ENCODE measurements at places on chromosomes 6 and 20. TPM values are rescaled to one million over a fixed set of nuclear protein-coding genes. Genes with fewer than 3 reads are reported as not detected.

CD40 gene
- 3.5 TPM for total RNA-seq

MRPL14 gene
- 42.8 TPM for total RNA-seq

GRCh38 chr6:129685662-129686031 is 24.3 kb downstream of the ARHGAP18 start:
- H3K27me3 ChIP-seq = no peaks in the 10 kb centered on the region
- H3K4me3 ChIP-seq = no peak overlapping the region
- H3K4me1 ChIP-seq = peaks cover 57% of the 10 kb centered on the region
- DNase-seq = no peak

TBC1D20 gene
- 23.8 TPM for total RNA-seq

BCAS1 gene
- 0.09 TPM for total RNA-seq

GRCh38 chr6:14743474-14744211 is 502.2 kb upstream of the JARID2 start:
- H3K27ac ChIP-seq = peak overlapping the region; percentile 92
- peaks cover 5% of the 10 kb centered on the region for H3K36me3 ChIP-seq
- no peak overlapping the region for H3K4me3 ChIP-seq
- peak; percentile 91 for DNase-seq

DNA sequence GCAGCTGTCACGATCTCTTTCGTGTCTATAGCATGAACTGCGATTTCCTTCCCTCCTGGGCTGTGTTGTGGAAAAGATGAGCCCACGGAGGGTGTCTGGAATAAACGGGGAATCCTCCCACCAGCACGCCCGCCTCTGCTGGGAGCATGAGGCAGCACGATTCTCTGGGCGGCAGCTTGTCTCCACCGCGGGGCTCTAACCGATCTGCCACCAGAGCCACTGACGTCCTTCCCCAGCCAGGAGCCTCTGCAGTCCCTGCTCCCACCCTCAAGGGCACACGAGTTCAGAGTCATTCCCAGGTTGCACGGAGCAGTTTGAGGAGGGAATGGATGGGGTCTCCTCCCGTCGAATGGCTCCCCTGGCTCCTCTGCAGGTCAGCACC is 197.6 kb downstream of the DLL1 start:
- DNase-seq = no peak
- no peaks in the 10 kb centered on the region for H3K36me3 ChIP-seq
- H3K27me3 ChIP-seq = no peaks in the 10 kb centered on the region
- no peak overlapping the region for H3K4me3 ChIP-seq
- no peak overlapping the region for H3K27ac ChIP-seq
- peaks cover 22% of the 10 kb centered on the region for H3K4me1 ChIP-seq

DNA sequence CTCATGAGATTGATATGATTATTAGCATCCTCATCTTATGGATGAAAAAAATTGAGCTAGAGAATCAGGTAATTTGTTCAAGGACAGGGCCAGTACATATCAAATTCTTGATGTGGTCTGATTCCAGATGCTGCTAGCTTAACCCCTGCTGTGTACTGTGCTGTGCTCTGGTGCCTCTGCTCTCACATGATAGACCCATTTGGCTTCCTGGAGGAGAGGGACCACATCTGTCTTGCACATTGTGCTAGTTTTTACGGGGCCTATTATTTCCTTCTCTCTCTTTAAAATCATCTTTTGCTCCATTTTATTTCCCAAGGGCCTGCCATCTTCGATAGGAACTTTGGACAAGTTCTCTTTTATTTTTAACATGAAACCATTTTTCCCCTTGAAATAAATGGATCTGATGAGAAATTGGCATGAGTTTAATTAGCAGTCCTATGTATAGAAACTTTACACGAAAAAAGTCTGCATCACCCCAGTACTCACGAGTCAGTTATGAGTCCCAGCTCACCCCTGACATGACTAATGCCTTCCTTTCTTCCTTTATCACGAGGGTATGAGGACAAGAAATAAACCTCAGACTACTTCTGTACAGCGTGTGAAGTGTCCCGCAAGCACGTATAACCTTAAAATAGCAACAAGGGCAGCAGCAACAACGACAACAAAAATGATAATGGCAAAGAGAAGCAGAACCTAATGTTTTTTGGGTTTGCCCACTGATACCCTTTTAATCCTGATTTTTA is 26.5 kb downstream of the CD109 start:
- H3K27me3 ChIP-seq = no peaks in the 10 kb centered on the region
- peaks cover 2% of the 10 kb centered on the region for H3K36me3 ChIP-seq
- H3K4me1 ChIP-seq = peaks cover 29% of the 10 kb centered on the region
- peak; percentile 60 for DNase-seq
- H3K27ac ChIP-seq = peak overlapping the region; percentile 62

DNA sequence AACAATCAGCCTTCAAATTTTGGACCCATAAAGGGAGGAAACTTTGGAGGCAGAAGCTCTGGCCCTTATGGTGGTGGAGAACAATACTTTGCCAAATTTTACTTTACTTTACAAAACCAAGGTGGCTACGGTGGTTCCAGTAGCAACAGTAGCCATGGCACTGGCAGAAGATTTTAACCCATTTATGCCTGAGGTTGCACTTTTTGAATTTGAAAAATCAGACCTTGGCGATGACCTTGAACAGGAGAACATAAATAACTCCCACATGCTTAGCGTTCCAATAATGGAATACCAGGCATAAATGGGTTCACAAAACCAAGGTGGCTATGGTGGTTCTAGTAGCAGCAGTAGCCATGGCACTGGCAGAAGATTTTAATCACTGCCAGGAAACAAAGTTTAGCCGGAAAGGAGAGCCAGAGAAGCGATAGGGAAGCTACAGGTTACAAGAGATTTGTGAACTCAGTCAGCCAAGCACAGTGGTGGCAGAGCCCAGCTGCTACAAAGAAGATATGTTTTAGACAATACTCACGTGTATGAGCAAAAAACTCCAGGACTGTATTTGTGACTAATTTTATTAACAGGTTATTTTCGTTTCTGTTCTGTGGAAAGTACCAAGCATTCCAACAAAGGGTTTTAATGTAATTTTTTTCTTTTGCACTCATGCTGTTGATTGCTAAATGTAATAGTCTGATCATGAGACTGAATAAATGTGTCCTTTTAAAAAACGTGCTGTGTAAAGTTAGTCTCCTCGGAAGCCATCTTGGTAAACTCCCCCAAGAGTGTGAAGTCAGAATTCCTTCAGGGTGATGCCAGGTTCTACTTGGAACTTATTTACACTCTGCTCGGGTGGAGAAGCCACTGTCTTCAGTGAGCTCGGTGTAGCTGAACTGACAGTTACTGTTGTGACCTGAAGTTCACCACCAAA is 6.7 kb downstream of the SFT2D1 start:
- H3K27ac ChIP-seq = no peak overlapping the region
- peaks cover 51% of the 10 kb centered on the region for H3K4me1 ChIP-seq

HLA-DOB gene
- 11.6 TPM for total RNA-seq

GRCh38 chr20:1832634-1833033 is 62.6 kb upstream of the SIRPA start:
- no peak overlapping the region for H3K27ac ChIP-seq
- no peak for DNase-seq
- H3K27me3 ChIP-seq = peaks cover 4% of the 10 kb centered on the region
- H3K4me1 ChIP-seq = no peaks in the 10 kb centered on the region

DNA sequence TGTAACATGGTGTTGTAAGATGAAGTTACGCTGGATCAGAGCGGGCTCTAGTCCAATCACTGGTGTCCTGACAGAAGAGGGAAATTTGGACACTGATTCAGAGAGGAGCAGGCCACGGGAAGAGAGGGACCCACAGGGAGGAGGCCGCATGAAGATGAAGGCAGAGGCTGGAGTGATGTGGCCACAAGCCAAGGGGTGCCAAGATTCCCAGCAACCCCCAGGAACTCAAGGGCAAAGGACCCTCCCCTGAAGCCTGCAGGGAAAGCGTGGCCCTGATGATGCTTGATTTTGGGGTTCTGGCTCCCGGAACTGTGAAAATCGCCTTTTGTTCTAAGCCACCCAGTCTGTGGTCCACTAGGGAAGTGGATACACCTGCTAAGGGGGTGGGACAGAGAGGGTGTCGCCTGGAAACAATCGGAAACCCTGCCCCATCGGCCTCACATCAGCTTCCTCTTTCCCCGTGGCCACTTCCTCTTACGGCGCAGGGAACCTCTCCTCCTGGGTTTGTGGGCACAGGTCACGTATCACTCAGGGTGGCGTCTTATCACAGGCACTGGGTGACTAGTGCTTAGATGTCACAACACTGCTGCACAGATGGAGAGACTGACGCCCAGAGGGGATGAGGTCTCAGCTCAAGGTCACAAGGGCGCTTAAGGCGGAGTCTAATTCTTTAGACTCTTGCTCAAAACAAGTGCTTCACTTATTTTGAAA is 58.0 kb downstream of the SULF2 start:
- H3K36me3 ChIP-seq = peaks cover 7% of the 10 kb centered on the region
- peak overlapping the region; percentile 79 for H3K4me3 ChIP-seq
- peak overlapping the region; percentile 96 for H3K27ac ChIP-seq

BPIFB2 gene
- not detected for total RNA-seq

PRL gene
- 0.60 TPM for total RNA-seq

DNA sequence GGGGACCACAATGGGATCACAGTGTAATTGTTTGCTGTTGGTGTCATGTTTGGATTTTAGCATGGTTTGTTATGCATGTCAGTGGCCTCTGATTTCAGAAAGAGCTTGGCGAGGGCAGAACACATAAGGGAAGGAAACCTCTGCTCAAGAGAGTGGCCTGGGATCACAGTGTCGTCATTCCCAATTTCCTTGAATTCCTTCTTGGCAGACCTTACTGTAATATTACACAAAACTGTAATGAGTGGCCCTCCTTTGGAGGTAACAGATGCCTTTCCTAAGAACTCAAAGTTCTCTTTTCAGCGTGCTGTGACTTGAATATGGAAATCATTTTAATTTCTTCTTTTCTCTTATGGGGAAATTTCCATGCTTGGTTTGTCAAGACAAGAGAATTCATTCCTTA is 46.9 kb downstream of the JAG1 start:
- H3K4me1 ChIP-seq = no peaks in the 10 kb centered on the region
- no peaks in the 10 kb centered on the region for H3K27me3 ChIP-seq
- no peak overlapping the region for H3K27ac ChIP-seq
- peaks cover 11% of the 10 kb centered on the region for H3K36me3 ChIP-seq
- DNase-seq = no peak

DNA sequence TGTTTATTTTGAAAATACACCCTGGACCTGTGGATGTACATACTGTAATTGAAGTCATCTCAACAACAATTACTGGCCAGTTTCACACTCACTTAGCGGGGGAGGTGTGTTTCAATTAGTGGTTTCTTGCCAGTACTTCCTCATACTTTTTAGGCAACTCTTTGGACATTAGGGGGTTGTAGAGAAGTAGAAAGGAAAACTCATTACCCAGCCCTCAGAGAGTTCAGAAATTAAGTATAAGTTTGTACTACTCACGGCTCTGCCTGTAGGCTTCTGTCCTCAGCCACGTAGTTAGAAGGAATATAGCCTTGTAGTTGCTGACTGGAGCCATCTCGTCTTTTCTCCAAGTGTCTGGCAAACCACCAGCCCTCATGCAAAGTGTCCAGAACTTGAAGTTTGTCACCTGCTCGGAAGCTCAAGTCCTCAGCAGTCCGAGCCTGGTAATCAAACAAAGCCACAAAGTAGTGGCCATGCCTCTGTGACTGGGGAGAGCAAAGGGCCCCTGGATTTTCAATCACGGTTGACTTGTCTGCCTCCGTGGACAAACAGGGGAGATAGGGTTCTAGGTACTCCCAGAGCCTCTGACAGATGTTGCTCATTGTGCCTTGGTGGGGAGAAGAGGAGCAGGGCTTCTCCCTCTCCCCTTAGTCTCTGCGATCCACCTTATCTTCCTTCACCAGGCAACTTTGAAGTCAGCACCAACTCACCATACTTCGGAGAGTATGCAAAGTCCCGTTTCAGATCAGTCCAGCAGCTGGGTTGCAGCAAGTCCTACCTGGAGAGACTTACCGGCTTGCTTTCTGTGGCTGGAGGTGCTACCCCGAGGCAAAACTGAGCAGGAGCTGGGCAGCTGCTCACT is 749 bp downstream of the FRK start:
- peaks cover 6% of the 10 kb centered on the region for H3K27me3 ChIP-seq
- no peaks in the 10 kb centered on the region for H3K4me1 ChIP-seq
- H3K4me3 ChIP-seq = no peak overlapping the region
- DNase-seq = no peak
- no peak overlapping the region for H3K27ac ChIP-seq

B3GALT4 gene
- total RNA-seq = 4.2 TPM

DNA sequence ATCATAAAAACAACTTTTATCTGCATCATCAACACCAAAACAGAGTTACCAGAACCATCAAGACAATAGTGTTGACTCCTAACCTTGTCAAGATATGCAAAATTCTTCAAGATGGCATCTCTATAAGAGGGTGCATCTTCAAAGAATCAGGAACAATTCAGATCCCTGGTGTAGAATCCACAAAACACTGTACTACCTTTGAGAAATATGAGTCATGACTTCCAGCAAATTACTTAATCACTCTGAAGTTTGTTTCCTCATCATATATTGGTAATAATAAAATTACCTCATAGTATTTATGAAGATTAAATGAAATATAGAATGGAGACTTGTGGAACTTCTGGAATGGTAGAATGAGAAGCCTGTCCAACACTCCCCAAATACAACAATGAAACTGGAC is 221.3 kb upstream of the SUPT3H start:
- H3K27ac ChIP-seq = no peak overlapping the region
- peaks cover 13% of the 10 kb centered on the region for H3K4me1 ChIP-seq
- H3K27me3 ChIP-seq = no peaks in the 10 kb centered on the region
- no peaks in the 10 kb centered on the region for H3K36me3 ChIP-seq
- H3K4me3 ChIP-seq = no peak overlapping the region
- no peak for DNase-seq

DNA sequence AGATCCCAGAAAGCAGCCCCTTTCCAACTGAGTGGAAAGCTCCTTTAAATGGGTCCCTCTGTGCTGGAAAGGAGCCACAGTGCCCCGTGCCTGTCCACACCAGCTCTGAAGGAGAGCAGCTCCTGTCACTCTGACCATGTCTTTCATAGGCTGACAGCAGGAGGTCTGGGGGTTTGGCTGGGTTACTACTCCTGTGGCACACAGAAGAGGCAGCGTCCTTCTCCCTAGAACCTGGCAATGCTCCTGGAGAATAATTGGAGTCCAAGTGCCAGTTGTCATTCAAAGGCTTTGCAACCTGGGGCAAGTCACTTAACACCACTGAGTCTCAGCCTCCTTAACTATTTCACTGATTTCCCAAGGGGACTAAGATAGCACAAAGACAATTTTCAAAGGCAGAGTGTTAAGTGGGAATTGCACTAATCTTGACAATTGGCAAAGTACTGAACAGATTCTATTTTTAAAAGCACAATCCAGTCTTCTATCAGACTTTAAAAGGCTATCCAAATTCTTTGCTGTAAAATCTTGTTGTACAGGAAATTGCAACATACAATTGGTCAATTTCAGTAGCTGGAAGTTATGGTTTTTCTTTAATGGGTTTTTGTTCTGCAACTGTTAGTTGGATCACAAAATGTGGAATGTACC is 457.2 kb downstream of the KIF16B start:
- H3K4me3 ChIP-seq = no peak overlapping the region
- H3K27ac ChIP-seq = no peak overlapping the region
- no peak for DNase-seq
- no peaks in the 10 kb centered on the region for H3K4me1 ChIP-seq

- H3K4me1 ChIP-seq = no peaks in the 10 kb centered on the region
- no peaks in the 10 kb centered on the region for H3K27me3 ChIP-seq
- DNase-seq = no peak
- peaks cover 6% of the 10 kb centered on the region for H3K36me3 ChIP-seq
Observed at GRCh38 chr20:53445932-53446331, 147.7 kb downstream of the ZNF217 start.

PRDM13 gene
- not detected for total RNA-seq

ENPP5 gene
- 0.68 TPM for total RNA-seq

Measured in activated CD8-positive, alpha-beta T cell treated with anti-CD3 and anti-CD28 coated beads for 36 hours (primary cell).